SJSA1 (cell line): ENCODE measurements at places on chromosomes 3 and 15.

- DNase-seq = no peak
Measured at GRCh38 chr3:193621127-193621526, 28.1 kb downstream of the OPA1 start.

GRCh38 chr3:143084856-143085731, 34.5 kb upstream of the CHST2 start:
- no peak for DNase-seq

DNA sequence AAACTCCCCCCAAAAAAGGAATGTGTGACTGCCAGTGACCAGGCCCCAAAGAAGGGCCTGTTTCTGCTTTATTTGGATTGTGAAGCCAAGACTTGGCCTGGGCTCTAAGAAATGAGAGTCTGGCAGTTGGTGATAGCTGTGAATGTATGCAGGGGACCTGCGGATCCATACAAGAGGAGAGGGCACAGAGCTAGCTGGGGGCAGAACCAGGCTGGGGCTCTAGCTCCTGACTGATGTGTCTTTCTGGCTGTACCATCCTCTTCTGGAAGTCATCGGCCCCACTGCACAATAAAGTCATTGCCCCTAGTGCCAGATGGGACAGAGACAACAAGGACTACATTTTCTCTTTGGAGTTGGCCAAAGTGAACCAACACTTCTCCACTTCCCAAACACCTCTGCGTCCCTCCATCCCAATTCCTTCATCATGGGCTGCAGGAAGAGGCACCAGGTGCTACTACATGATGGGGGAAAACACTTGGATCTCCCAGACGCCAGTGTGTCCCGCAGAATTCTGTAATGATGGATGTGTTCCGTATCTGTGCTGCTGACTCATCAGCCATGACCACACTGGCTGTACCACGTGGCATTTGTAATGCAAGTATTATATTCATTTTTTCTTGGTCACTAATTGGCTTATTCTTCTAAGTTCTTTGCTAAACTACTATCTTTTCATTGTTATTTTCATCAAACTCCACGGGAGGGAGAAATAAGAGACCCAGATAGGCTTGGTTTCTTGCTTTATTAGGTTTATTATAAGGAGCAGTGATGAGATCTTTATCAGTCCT, 1.7 kb upstream of the PLA2G4F start:
- no peak for DNase-seq

- DNase-seq = no peak
Measured at GRCh38 chr3:38723569-38724391, 74.3 kb upstream of the SCN5A start.

GRCh38 chr3:56778893-56779292, 22.9 kb downstream of the ARHGEF3 start:
- no peak for DNase-seq
